ENCODE measurements at places on chromosomes 12 and 14. TPM values are rescaled to one million over a fixed set of nuclear protein-coding genes. Genes with fewer than 3 reads are reported as not detected.

The KRT6B gene
- not detected for total RNA-seq

The MYH6 gene
- total RNA-seq: not detected

- H3K36me3 ChIP-seq: no peaks in the 10 kb centered on the region
- no peak for DNase-seq
- H3K27ac ChIP-seq: no peak overlapping the region
- no peak overlapping the region for H3K4me3 ChIP-seq
These were observed 130.1 kb upstream of the LHX5 start for GRCh38 chr12:113601656-113602263.

GRCh38 chr12:4273273-4273651, 300 bp upstream of the CCND2 start:
- H3K4me3 ChIP-seq: peak overlapping the region; percentile 72
- H3K36me3 ChIP-seq: peaks cover 12% of the 10 kb centered on the region
- peaks cover 94% of the 10 kb centered on the region for H3K4me1 ChIP-seq
- H3K27me3 ChIP-seq: no peaks in the 10 kb centered on the region
- H3K27ac ChIP-seq: peak overlapping the region; percentile 88
